OCI-LY7 (cell line): ENCODE measurements at places on chromosomes 12 and 14. TPM values are rescaled to one million over a fixed set of nuclear protein-coding genes. Genes with fewer than 3 reads are reported as not detected.

The NXPH4 gene
- total RNA-seq, result 9.8 and 10.5 TPM in 2 replicates

- DNase-seq, result peak; percentile 6
These were observed 16.9 kb upstream of the MYF6 start for GRCh38 chr12:80690513-80690912.

- DNase-seq, result peak; percentile 42
These were observed 146.5 kb upstream of the MYL2 start for GRCh38 chr12:111066744-111067437.

GRCh38 chr12:117468016-117468415 is 106.6 kb upstream of the NOS1 start:
- DNase-seq, result no peak

DNA sequence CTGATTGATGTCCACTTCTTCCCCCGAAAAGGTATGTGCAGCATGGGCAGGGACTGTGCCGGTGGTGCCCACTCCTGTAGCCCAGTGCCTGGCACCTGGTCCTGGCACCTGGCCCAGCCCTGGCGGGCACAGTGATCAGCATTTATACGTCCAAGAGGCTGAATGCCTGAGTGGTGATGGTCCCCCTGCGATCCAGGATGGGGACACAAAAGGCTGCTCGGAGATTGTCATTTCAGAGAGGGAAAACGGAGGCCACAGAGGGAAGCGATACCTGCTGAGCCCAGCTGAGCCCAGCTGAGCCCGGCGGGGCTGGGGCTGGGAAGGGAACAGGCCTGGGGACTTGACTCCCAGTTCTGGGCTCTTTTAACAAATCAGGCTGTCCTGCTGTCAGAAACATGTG is 55.8 kb downstream of the PRIMA1 start:
- no peak for DNase-seq

- DNase-seq, result no peak
These were observed 71.7 kb downstream of the CCDC92 start for GRCh38 chr12:123900871-123901376.

The CACNA2D4 gene
- 0.41 TPM in 1 of 2 replicates, not detected in the other for total RNA-seq

DNA sequence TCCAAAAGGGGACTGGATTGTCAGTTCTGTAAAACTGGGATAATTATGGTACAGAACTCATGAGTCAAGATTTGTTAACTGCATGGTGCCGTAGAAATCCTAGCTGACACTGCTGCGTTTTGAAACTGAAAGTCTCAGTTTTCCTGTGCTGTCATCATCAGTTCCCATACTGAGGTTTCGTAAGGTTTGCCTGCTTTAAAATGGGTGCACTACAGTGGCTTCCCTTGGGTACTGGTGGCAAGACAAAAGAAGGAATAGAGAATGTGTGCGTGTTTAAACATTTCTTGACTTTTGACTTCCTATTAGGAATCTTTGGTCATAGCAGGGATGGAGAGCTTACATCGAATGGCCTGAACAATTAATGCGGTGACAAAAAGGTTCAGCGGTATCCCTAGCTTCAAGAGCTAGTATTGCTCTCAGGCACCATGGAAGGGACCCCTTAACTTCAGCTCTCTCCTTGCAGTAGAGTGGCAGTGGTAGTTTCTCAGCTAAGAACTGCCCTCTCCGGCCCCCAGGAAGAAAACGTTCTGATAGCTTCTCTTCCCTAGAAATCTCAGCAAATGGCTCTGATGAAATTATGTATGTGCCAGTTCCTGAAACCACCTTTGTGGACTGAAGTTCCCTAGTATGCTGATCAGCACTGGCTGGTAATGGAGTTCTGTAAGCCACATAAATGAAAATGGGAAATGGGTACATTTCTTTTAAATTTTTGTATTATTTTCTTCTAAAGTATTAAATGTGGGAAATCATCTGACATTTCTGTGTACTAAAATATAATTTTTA is 28.9 kb downstream of the ANO6 start:
- DNase-seq, result peak; percentile 8
